SIG-M5 (cell line): ENCODE measurements at places on chromosomes 3 and 15.

DNA sequence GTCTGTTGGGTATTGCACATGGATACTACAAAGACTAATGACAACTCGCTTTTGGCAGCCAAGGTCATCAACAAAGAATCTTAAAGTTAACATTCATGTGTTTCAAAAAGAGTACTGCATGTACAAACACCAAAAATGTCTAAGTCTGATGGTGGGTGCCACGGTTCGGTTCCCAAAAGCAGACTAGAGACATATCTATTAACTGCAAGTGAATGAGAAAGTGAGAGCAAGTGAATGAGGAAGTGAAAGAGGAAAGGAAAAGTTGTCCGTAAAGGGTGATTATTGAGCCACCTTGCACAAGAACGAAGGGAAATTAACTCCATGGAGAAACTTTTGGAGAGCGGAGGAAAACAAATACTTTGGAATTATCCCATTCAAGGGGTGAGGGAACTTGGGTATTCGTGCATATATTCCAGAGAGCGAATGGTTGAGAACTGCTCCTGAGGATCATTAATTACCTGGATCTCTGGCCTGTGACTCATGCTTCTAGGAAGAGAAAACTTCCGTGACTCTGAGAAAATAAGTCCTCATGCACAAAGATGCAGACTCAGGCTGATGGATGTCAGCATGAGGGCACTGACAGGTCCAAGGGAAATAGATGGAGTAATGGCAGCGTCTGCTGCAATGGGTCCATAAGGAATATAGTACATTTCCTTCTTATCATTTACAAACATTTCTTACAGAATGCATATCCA is 336.5 kb upstream of the TGFBR2 start:
- peak; percentile 73 for DNase-seq

- DNase-seq = no peak
These were observed 356.6 kb downstream of the VGLL3 start for GRCh38 chr3:86634361-86634760.

- DNase-seq = no peak
These were observed 69.4 kb downstream of the FHIT start for GRCh38 chr3:61181874-61182273.

DNA sequence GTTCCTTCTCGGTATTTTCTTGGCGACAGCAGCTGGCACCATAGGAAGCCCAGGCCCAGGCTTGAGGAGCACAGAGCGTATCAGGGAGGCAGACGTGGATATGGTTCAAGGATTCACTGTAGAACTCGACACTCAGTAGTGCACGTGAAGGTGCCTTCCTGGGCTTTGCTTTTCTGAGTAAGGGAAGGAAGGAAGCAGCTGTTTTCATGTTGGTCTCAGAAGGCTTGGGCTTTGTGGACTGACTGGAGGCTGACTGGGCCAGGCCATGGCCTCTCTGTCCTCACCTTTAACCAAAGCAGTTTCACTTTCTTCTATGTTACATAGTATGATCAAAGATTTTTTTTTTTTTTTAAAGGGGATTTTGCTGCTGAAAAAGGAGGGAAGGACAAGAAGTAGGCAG is 6.9 kb upstream of the GHRL start:
- DNase-seq = no peak

GRCh38 chr3:125121246-125122010 is 65.6 kb upstream of the HEG1 start:
- no peak for DNase-seq

GRCh38 chr15:78060232-78060631 is 17.3 kb downstream of the TBC1D2B start:
- no peak for DNase-seq

GRCh38 chr3:31004025-31004678 is 109.7 kb upstream of the GADL1 start:
- DNase-seq = no peak

DNA sequence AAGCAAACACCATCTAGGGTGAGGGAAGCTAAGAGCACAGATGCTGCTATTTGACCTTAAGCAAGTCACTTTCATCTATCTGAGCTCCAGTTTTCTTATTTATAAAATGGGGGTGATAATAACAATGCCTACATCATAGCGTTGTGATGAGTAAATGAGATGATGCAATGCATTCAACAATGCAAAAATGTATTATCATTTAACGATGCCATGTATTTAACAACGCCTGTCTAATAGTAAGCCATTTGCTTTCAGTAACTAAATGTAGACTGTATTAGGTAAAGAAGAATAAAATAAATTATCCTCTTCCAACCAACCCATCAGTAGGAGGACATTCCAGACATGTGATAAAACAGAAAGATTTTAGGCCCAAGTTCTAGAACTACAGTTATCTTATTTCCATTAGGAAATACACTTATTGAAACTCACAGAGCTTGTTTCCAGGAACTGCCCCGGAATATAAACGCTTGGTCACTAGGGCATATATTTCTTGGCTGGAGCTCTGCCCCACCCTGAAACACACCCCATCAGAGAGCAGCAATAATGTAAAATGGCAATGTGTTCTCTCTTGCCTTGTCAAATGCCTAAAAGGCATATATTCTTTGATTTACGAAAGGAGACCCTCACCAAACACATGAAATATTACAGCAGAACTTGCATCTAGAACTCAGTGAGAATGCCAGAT is 128.3 kb downstream of the LIPC start:
- DNase-seq = no peak

DNA sequence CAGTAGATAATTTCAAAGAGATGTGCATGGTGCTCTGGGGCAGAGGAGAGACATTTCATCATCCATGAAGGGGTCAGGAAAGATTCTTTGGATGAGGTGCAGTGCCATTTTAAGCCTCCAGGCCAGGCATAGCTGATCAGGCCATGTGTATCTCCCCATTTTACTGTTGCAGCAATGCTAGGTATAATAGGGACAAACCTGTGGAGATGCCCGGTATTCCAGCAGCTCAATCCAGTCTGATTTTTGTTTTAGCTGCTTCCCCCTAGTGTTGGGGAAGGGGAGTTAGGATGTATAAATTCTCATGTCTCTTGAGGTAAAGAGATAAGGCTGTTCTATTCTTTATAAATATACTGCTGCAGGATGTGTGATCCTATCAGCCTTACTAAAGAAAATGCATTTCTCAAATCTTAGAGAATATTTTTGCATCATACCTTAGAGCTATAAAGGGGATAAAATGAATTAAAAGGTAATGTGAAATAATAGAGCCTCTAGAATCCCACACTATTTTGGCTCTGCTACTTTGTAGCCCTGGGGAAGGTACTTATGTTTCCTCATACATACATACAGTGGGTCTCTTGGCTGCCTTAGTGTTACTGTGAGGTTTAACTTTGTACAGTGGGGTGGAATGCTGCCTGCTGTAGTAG is 5.2 kb downstream of the CDV3 start:
- no peak for DNase-seq

DNA sequence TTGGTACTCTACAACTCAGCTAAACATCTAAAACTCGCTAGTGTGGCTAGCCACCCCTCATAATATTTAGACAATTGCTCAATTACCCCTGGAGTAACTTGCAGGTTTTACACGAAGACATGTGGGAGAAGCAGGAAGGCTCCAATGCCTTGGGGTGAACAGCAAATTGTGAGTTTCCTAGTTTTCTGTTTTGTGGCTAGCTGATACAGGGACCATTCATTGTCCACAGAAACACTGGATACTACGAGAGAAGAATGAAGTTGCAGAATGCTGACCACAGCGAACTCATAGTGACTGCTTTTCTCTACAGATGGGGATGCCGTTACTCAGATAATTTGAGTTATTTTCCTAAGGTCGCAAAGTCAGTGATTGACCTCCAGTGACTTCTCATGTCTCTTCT is 212.9 kb downstream of the P3H2 start:
- DNase-seq = no peak

- no peak for DNase-seq
These were observed 665.3 kb downstream of the FHIT start for GRCh38 chr3:60585918-60586317.

DNA sequence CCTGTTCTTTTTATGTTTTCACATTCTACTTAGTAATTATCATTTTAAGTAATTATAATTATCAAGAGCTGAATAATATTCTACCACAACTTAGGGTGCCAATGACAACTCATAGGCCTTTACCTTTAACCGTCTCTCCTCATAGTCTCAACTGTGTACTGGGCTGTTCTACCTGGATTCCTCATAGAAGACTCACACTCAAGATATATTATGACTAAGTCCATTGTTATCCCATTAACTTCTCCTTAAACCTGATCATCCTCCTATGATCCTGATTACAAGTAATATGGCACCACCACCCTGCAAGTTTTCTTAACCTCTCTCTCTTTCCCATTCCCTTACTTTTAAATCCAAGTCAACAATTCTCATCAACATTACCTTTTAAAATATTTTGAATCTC is 285.9 kb upstream of the VEPH1 start:
- DNase-seq = no peak

DNA sequence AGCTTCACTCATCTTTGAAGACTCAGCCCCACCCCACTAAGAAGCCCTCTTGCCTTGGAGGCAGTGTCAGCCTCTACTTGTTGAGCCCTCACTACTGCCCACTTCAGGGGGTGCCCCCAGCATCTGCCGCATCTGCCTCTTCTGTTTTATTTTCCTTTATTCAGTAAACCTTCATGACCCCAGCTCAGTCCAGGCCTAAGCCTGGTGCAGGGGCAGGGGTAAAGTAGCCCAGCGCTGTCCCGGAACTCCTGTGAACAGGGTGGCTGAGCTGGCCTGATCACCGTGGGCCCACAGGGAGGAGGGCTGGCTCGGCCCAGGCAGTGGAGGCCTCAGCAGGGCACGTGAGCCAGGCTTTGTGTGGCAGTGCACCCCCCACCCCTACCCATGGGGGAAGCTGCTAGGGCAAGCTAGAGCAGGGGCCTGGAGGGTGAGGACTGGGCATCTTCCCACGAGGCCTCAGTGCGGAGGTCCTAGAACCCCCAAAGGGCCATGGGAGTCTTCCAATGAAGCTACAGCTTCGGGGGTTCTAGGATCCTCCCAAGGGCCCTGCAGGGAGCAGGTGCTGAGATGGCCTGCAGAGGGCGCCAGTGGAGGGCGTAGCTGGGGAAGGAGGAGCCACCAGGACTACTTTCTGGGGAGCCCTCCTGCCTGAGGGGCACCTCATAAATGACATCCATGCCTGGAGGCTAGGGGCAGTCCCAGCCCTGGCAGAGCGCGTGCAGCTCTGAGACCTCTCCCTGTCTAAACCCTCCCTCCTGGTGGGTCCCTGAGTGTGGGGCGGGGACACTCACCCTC is 36.0 kb downstream of the TSPAN3 start:
- DNase-seq = no peak

DNA sequence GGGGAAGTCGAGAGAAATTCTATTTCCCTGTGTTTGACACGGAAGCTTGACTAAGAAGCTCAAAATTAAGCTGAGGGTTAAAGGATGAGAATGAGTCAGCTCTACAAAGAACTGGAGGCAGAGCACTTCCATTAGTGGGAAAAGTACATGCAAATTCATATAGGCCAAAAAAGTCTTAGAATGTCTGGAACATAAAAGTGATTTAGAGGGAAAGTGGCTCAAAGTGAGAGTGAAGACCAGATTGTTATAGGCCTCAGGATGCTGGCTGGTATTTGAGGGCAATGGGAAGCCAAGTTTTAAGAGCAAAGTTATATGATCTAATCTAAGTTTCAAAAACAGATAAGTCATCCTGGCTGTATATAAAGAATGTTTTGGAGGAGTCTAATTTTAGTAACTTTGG is 857.3 kb downstream of the NAALADL2 start:
- no peak for DNase-seq

DNA sequence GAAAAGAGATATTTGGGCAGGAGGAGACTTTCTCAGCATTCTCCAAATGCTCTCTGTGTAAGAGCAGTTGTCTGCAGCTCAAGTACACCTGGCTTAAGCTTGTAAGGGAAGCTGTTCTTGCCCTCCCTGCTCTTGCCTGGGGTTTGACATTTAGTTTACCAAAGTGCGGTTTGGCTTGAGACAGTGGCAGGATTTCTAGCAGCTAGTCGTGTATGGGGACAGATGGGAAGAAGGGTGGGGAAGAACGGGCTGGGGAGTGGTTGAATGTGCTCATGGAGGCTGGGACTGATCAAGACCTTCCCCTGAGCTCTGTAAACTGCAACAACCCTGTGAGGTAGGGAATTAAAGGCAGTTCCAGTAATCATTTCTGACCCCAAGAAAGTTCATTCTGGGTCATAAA is 39.8 kb downstream of the SQOR start:
- DNase-seq = no peak

- DNase-seq = no peak
These were observed 117.2 kb downstream of the FNDC3B start for GRCh38 chr3:172156586-172156955.

- DNase-seq = no peak
These were observed 19.0 kb downstream of the GLB1 start for GRCh38 chr3:33077976-33078375.

GRCh38 chr3:30142946-30143345 is 463.5 kb upstream of the TGFBR2 start:
- DNase-seq = no peak

DNA sequence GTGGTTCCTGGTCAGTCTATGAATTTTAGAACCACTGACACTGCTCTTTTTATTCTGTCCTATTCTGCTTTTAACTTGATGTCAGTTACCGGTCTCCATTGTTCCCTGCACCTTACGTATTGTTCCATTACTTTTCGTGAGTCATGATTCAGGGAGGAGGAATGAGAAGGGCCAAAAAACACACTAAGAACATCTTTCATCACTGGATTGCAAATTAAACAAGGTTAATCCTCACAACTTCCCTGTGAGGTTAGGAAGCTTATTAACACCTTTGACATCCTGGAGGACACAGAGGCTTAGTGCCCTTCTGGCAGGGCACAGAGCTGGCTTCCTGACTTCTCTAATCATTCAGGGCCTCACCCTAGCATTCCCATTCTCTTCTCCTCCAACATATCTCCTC is 227.6 kb upstream of the SATB1 start:
- no peak for DNase-seq

DNA sequence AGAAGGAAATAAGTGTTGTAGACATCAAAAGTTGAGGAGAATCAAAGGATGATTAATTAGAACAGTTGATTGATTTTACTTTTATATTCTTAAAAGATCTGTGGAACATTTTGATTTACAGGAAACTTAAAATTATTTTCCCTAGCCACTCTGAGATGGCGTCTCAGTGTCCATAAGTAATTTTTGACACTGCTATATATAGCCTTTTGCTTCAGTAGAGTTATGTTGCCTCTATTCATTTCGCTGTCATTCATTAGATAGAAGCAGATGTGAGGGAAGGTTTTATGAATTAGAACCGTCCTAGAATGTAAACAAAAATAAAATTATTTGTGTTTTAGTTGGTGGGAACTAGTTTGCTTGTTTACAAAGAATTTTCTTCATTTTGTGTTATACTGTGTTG is 51.1 kb upstream of the EIF3J start:
- no peak for DNase-seq
